ENCODE measurements at places on chromosomes 1 and 21. TPM values are rescaled to one million over a fixed set of nuclear protein-coding genes. Genes with fewer than 3 reads are reported as not detected.

The CLDN19 gene
- total RNA-seq = not detected

The PPIAL4G gene
- total RNA-seq = not detected

The S100A9 gene
- 41.3 TPM for total RNA-seq

DNA sequence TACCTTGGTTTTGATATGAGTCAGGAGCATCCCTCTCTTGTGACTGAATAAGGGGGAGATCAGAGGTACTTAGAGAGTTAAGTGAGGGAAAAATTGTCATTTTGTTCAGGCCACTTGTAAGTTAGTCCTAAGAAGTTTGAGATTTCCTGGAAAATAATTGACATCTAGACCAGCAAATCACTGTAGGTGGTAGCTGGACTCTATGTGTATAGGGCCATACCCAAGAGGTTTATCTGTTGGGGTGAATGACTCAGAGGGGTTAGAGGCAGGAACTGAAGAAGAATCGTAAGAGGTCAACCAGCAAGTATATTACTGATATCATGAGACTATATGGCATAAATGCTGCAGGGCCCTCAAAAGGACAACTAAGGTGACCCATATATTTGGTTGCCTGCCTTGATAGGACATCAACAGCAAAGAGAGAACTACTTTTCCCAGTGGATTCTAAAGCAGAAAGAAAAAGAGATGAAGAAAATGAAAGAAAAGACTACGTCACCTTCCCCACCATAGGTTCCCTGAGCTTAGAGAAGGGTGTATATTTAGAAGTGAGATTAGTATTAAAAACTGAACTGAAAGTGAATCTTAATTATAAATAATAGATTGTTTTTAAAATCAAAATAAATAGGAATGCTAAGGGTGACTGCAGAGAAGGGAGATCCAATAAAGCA is 8.0 kb upstream of the RNPC3 start:
- H3K4me3 ChIP-seq = no peak overlapping the region
- H3K4me1 ChIP-seq = no peaks in the 10 kb centered on the region
- no peak overlapping the region for H3K27ac ChIP-seq
- no peaks in the 10 kb centered on the region for H3K36me3 ChIP-seq

GRCh38 chr1:192550922-192551534 is 24.5 kb upstream of the RGS1 start:
- no peaks in the 10 kb centered on the region for H3K27me3 ChIP-seq
- DNase-seq = no peak
- no peaks in the 10 kb centered on the region for H3K4me1 ChIP-seq

DNA sequence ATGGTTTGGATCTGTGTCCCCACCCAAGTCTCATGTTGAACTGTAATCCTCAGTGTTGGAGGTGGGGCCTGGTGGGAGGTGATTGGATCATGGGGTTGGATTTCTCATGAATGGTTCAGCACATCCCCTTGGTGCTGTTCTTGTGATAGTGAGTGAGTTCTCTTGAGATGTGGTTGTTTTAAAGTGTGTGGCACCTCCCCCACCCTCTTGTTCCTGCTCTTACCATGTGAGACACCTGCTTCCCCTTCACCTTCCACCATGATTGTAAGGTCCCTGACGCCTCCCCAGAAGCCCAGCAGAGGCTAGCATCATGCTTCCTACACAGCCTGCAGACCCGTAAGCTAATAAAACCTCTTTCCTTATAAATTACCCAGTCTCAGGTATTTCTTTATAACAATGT is 55.8 kb downstream of the SUSD4 start:
- H3K27me3 ChIP-seq = no peaks in the 10 kb centered on the region
- peaks cover under 1% of the 10 kb centered on the region for H3K4me1 ChIP-seq
- H3K27ac ChIP-seq = no peak overlapping the region
- no peaks in the 10 kb centered on the region for H3K36me3 ChIP-seq
- H3K4me3 ChIP-seq = no peak overlapping the region

GRCh38 chr1:33098371-33098770 is 17.4 kb downstream of the AZIN2 start:
- no peak overlapping the region for H3K4me3 ChIP-seq
- H3K4me1 ChIP-seq = peaks cover 2% of the 10 kb centered on the region
- DNase-seq = no peak
- no peak overlapping the region for H3K27ac ChIP-seq
- no peaks in the 10 kb centered on the region for H3K27me3 ChIP-seq
- H3K36me3 ChIP-seq = no peaks in the 10 kb centered on the region

Data from ovary (tissue), 10 donors.